ENCODE measurements at places on chromosomes 7 and 10. TPM values are rescaled to one million over a fixed set of nuclear protein-coding genes. Genes with fewer than 3 reads are reported as not detected.
A peak's percentile ranks its signal among the peaks of the same experiment; 100 is the strongest.

DNA sequence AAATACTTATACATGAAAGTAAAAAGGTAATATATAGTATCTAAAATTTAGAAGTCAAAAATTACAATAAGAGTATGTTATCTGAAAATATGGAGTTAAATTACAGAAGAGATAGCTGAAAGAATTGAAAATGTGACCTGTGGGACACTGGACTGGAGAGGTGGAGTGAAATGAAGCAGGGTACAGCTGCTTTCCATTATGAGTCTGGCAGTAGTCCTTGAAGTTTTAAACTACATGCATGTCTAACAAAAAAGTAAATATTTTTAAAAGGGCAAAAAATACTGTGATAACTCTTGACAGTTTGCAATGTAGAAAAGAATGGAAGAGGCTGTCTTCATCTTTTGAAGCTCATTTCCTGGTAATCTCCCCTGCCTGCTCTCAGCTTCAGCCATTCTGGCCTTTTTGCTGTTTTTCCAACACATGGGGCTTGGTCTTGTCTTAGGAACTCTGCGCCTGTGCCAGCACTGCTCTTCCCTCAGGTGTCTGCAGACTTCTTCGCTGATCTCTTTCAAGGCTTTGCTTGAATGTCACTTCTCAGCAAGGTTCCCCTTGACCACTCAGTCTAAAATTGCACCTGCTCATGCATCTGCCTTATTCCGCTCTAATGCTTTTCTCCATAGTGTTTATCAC is 36.9 kb downstream of the PTPRZ1 start:
- DNase-seq, result no peak

- DNase-seq, result no peak
Observed at GRCh38 chr10:36473122-36473521, 652.3 kb upstream of the ANKRD30A start.

DNA sequence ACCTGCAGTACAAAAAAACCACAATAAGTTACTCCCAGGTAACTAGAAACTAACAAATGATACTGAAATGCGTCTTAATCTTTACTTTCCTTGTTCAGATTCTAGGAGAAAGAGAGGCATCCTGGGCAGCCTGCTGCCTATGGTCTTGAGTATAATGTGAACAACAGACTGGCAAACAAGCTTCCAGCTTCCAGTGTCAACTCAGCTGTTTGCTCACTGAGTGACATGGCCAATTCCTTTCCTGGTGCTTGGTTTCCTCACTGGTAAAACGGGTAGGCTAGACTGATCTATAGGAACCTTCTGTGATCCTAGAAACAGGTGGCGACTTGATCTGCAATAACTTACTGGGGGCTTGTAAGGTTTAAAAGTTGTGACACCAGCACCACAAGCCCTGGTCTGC is 10.1 kb downstream of the POLR3A start:
- DNase-seq, result no peak

DNA sequence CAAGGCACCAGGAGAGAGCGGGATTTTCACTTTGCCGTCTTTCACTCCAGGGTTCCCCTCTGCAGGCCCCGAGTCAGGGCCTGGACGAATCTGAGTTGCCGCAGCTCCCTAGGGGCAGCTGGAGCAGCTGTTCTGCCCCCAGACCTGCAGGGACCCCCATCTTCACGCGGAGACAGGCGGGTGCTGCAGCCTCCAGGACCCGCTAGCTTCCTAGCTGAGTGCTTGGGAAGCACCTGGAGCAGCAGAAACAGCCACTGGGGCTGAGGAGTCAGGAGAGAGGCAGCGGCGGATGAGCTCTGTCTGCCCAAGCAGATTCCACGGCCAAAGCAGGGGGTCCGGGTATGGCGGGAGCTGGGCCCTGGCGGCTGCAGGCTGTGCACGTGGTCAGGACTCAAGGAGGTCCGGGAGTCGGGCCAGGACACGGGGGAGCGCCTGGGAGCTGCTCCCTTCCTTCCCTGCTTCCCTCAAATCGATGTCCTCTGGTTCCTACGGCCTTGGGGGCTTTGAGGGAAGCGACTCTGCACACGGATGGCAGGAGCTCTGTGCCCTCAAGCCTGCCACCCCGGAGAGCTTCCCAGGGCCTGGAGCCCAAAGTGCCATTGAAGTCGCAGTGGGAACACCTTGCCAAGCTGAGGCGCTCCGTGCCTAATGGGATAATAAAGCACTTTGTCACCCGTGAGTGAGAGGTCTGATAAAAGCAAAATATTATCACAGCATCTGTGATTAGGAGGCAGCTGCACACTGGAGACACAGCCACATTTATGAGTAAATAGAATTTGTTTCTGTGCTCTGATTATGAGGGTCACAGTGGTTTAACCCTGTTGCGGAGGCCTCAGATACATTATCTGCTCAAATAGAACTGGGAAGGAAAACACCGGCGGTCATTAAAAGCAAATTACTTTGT is 17.2 kb downstream of the MNX1 start:
- DNase-seq, result peak; percentile 71

GRCh38 chr10:130361351-130362105 is 225.3 kb downstream of the GLRX3 start:
- no peak for DNase-seq

GRCh38 chr10:97539523-97540200 is 32.9 kb upstream of the ANKRD2 start:
- peak; percentile 62 for DNase-seq

GRCh38 chr7:27182285-27182841 is 2.7 kb downstream of the HOXA11 start:
- no peak for DNase-seq

- DNase-seq, result no peak
Observed at GRCh38 chr7:117011419-117012260, 58.3 kb downstream of the ST7 start.

- peak; percentile 57 for DNase-seq
Observed at GRCh38 chr10:114042895-114043531, 653 bp upstream of the ADRB1 start.

The PTER gene
- 4.9 TPM for polyA plus RNA-seq

The TUBAL3 gene
- polyA plus RNA-seq, result 0.06 TPM

The THNSL1 gene
- 2.0 TPM for polyA plus RNA-seq

The KLF14 gene
- polyA plus RNA-seq, result not detected

The ZMIZ2 gene
- polyA plus RNA-seq, result 49.0 TPM

The ACBD7 gene
- polyA plus RNA-seq, result 0.35 TPM

The MPP7 gene
- 7.0 TPM for polyA plus RNA-seq

The LRGUK gene
- polyA plus RNA-seq, result 0.57 TPM

The SPAG6 gene
- 13.1 TPM for polyA plus RNA-seq

Measured in lung (tissue), 17 donors.